HFFc6 (cell line): ENCODE measurements at places on chromosomes 7 and 10. TPM values are rescaled to one million over a fixed set of nuclear protein-coding genes. Genes with fewer than 3 reads are reported as not detected.

The ING3 gene
- total RNA-seq = 10.6 to 13.9 TPM (median 12.8 TPM) in 3 replicates

The SHH gene
- not detected in 3 replicates for total RNA-seq

The NPM3 gene
- 51.8 to 60.6 TPM (median 56.1 TPM) in 3 replicates for total RNA-seq

The PARD3 gene
- 22.6 to 27.5 TPM (median 23.3 TPM) in 3 replicates for total RNA-seq

The NEBL gene
- not detected in 2 replicates for total RNA-seq

The CRHR2 gene
- total RNA-seq = not detected in 3 replicates

The SLC13A1 gene
- total RNA-seq = not detected in 2 replicates

The FAM25C gene
- not detected in 3 replicates for total RNA-seq

The STEAP1 gene
- total RNA-seq = 19.6 to 67.1 TPM (median 39.7 TPM) in 3 replicates

The CHST3 gene
- total RNA-seq = 38.8 to 46.2 TPM (median 46.0 TPM) in 3 replicates

The INTS15 gene
- 14.6 to 21.0 TPM (median 17.0 TPM) in 3 replicates for total RNA-seq

The SUPV3L1 gene
- total RNA-seq = 30.6 and 31.0 TPM in 2 replicates

The ARMH3 gene
- 17.3 and 21.7 TPM in 2 replicates for total RNA-seq

The GIMAP6 gene
- not detected in 2 replicates for total RNA-seq

The SLC29A4 gene
- total RNA-seq = 0.84 to 2.1 TPM (median 1.2 TPM) in 3 replicates

The OR6B1 gene
- total RNA-seq = not detected in 2 replicates

The GPNMB gene
- 21.7 to 48.8 TPM (median 27.2 TPM) in 3 replicates for total RNA-seq

The ASAH2B gene
- 7.0 to 7.7 TPM (median 7.6 TPM) in 3 replicates for total RNA-seq

The VIPR2 gene
- not detected in 3 replicates for total RNA-seq

The ALOX5 gene
- total RNA-seq = not detected in 3 replicates

The CYP2C19 gene
- total RNA-seq = not detected in 2 replicates

The LDB3 gene
- 0.46 to 1.0 TPM (median 0.66 TPM) in 3 replicates for total RNA-seq

The ECD gene
- total RNA-seq = 28.6 to 33.9 TPM (median 31.7 TPM) in 3 replicates

The ANKRD2 gene
- total RNA-seq = 0.87 to 6.6 TPM (median 0.95 TPM) in 3 replicates

The GRID2IP gene
- not detected in 3 replicates for total RNA-seq

The WNT8B gene
- total RNA-seq = not detected in 3 replicates

The TMEM270 gene
- total RNA-seq = not detected in 3 replicates

The DUS4L gene
- 3.7 and 8.0 TPM in 2 replicates for total RNA-seq

The CPSF4 gene
- 26.7 to 29.3 TPM (median 29.1 TPM) in 3 replicates for total RNA-seq

The MRLN gene
- total RNA-seq = not detected in 3 replicates

The MBL2 gene
- total RNA-seq = not detected in 3 replicates

The INPP5F gene
- total RNA-seq = 8.7 to 11.9 TPM (median 11.5 TPM) in 3 replicates

The ASIC3 gene
- 0.54 to 0.94 TPM (median 0.76 TPM) in 3 replicates for total RNA-seq

The PON1 gene
- total RNA-seq = not detected in 3 replicates

The FOXP2 gene
- total RNA-seq = 0.41 TPM in 1 of 3 replicates, not detected in the others

The INTS1 gene
- 83.8 to 91.5 TPM (median 84.0 TPM) in 3 replicates for total RNA-seq

The SPDYE8 gene
- total RNA-seq = not detected in 3 replicates

The FEZF1 gene
- not detected in 3 replicates for total RNA-seq

The CDC14C gene
- not detected in 3 replicates for total RNA-seq

The PTF1A gene
- total RNA-seq = not detected in 3 replicates

The AKR1B15 gene
- not detected in 3 replicates for total RNA-seq

The ZNF727 gene
- 0.14 to 0.25 TPM in 2 of 3 replicates, not detected in the other for total RNA-seq

The ABCB1 gene
- total RNA-seq = 5.4 to 9.3 TPM (median 7.4 TPM) in 3 replicates

The FUOM gene
- 0.90 to 7.9 TPM in 2 of 3 replicates, not detected in the other for total RNA-seq

The CFAP58 gene
- total RNA-seq = 0.37 and 0.42 TPM in 2 replicates

The GTF2IRD2 gene
- total RNA-seq = 5.6 to 7.6 TPM (median 6.5 TPM) in 3 replicates

The BLNK gene
- not detected in 3 replicates for total RNA-seq

The DIP2C gene
- total RNA-seq = 23.4 to 27.0 TPM (median 26.9 TPM) in 3 replicates

The GDF10 gene
- total RNA-seq = not detected in 3 replicates

The CUBN gene
- total RNA-seq = 0.43 to 0.77 TPM (median 0.54 TPM) in 3 replicates

The TRIM4 gene
- total RNA-seq = 22.0 and 23.6 TPM in 2 replicates

The POM121 gene
- 42.2 to 42.8 TPM (median 42.3 TPM) in 3 replicates for total RNA-seq

The AGR2 gene
- total RNA-seq = not detected in 3 replicates

The LEP gene
- total RNA-seq = not detected in 3 replicates
